Natural killer cell (primary cell): ENCODE measurements at places on chromosomes 12 and 14. TPM values are rescaled to one million over a fixed set of nuclear protein-coding genes. Genes with fewer than 3 reads are reported as not detected.

SPTB gene
- total RNA-seq = 0.07 TPM

SLC17A8 gene
- not detected for total RNA-seq

RASSF8 gene
- total RNA-seq = 1.2 TPM

RNF212B gene
- total RNA-seq = not detected

ATP2B1 gene
- total RNA-seq = 97.3 TPM

GUCY2C gene
- not detected for total RNA-seq

ASCL1 gene
- total RNA-seq = not detected

ZNF891 gene
- total RNA-seq = 3.1 TPM

GIT2 gene
- 98.8 TPM for total RNA-seq

OAS1 gene
- total RNA-seq = 12.4 TPM

STON2 gene
- 4.8 TPM for total RNA-seq
